Brain pericyte (primary cell): ENCODE measurements at places on chromosomes 7 and 10.

- DNase-seq = no peak
These were observed 37.4 kb upstream of the KDM7A start for GRCh38 chr7:140214075-140214684.

GRCh38 chr10:121302541-121303180, 295.6 kb downstream of the FGFR2 start:
- DNase-seq = no peak

- DNase-seq = no peak
These were observed 14.2 kb upstream of the SVIL start for GRCh38 chr10:29648983-29649268.

DNA sequence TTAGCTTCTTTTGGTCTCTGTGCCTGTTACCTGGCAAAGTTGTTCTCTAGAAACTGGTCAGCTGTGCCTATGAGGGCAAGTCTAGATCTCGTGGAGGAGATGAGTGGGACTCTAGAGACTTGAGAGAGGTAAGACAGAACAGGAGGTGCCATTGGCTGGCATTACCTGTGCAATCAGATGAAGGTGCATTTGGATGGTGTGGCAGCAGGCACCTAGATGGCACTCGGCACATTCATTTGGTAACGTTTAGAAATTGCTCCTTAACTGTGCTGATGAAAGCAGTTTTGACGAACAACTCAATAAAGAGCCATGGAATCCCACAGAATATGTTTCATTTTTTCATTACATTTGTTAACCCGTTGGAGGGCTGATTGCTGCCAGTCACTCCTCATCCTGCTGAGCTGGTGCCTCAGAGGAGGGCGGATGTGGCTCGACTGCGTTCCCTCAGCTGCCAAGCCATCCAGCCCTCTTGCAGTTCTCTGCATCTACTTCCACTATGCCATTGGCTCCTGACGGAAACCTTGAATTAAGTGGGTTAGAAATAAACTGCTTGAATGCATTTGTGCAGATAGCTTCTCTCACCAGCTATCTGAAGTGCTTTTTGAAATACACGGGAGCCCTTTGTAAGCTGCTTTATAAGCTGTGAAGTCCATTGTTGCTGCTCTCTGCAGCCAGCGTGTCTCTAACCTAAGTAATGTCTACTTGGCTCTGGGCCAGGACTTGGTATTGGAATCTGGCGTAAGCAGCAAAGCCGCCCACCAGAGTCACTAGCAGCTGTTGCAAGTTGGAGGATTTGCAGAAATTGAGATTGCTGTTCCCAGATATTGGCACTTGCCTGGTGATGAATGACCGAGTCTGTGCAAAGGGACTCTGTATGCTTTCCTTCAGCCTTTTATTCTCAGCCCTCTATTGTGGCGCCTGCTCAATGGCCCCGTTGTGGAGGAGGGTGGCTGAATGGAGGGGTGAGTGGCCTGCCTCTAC, 87.4 kb downstream of the LRRC4 start:
- no peak for DNase-seq

DNA sequence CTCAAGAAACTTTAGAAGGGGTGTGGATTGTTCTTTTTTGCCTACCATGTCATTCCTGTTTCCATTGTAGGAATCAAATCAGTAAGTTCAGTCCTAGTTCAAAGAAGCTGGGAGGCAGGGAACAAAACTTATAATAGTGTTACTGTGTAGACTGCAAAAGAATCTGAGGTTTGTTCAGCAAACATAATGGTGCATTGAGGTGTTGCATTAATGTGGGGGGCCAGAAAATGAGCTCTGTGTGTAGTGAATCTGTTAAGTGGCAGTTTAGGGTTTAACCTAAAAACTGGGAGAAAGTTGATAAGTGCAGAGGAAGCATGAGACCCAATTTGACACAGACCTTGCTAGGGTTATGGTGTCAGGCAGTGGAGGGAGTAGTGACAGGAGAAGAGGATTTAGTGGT, 197.7 kb downstream of the SUGCT start:
- DNase-seq = no peak

DNA sequence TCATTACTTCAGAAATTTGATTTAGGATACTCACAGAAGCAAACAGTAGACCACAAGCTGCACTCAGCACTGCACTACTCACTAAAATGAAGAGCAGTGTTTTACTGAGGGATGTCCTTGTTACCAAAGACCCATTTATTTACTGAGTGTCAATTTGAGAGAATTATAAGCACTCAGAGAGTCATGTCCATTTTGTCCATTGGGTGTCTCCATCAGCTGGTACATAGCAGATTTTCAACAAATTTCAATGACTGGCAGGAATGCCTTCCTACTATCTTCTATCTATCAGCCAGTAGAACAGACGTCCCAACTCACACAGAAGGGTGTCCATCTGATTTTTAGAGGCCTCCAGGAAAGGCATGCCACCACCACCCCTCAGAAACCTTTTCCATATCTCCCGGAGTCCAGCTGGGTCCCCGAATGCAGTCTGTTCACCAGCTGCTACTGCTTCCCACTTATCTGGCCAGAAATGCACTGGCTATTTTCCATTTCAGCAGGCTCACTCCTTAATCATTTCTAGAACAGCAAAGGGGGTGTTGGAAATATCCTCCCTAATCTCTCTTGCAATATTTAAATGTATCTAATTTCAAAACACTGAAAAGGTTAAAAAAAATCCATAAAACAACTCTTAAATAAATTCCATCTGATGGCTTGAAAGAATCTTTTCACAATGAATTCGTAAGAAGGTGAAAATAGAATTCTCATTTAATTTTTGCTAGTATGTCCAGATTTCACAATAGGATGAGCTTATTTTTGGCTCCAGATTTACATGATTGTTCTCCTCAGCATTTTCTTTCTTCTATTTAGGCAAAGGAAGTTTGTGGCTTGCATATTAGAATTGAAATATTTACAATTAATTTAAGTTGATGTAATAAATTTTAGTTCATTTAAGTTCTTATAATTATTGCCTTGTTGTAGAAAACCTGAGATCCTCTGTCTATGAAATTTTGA, 1164.0 kb upstream of the CELF2 start:
- DNase-seq = no peak

GRCh38 chr7:111264981-111265380, 174.1 kb downstream of the LRRN3 start:
- no peak for DNase-seq

GRCh38 chr7:98903246-98903645, 24.9 kb downstream of the TRRAP start:
- no peak for DNase-seq

- no peak for DNase-seq
These were observed 986 bp downstream of the NRP1 start for GRCh38 chr10:33333260-33334101.

DNA sequence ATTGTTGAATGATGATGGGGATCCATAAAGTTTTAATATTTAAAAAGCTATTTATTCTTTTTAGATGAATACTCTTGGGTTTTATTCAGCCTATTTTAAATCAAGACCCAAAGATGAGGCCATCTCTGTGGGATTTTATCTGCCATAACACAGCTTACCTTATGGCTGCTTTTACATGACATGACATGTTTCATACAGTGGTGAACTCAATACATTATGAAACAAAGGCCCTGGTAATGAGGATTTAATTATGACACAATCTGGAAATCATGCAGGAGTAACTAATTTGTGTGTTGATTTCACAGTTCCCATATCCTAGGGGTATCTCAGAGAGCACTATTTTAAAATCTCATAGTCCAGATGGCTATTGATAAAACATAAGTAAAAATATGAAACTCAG, 661.8 kb upstream of the FZD8 start:
- DNase-seq = no peak

- no peak for DNase-seq
These were observed 133.1 kb downstream of the RAPGEF5 start for GRCh38 chr7:22223807-22224206.

DNA sequence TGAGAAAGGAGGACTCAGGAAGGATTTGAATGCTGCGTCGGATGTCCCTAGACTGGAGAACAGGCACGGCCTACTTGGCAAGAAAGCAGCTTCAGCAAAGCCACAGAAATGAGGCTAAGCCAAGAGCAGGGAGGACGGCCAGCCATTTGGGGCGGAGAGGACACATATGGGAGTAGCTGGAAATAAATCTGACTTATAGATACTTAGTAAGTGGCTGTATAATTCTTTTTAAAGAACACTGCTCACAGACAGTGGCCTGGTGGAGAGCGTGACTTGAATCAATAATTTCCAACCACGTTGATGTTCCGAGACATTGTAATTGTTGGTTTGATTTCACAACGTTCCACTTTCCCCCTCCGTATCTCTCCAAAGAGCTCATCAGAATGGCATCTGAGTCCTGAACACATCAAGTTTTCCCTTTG, 67.7 kb upstream of the JCAD start:
- DNase-seq = no peak

DNA sequence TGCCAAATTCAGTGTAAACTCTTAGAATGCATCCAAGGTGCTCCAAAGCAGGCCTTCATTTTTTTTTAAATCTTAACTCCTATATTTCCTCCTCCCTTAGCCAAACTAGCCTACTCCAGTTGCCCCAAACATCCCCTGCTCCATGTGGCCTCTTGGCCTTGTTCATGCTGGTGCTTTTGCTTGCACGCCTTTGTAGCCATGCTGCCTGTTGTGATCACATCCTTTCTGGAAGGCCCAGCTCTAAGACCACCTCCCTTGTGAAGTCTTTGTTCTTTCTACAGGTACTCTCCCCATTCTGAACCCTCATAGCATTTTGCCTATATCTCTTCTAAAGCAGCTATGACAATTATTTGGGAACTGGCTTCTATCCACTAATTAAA, 375.3 kb upstream of the NFE2L3 start:
- DNase-seq = no peak

DNA sequence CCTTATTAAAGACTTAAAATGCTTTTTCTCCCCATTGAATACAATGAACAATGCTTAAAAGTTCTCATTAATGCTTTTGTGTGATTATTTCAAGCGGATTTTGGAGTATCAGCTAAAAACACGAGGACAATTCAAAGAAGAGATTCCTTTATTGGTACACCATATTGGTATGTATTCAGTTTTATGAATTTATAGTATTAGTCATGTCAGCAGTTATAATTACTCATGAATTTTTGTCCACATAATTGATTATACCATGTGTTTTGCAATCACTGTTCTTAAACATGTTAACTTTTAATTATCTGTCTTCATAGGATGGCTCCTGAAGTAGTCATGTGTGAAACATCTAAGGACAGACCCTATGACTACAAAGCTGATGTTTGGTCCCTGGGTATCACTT, 31.9 kb downstream of the SLK start:
- no peak for DNase-seq

DNA sequence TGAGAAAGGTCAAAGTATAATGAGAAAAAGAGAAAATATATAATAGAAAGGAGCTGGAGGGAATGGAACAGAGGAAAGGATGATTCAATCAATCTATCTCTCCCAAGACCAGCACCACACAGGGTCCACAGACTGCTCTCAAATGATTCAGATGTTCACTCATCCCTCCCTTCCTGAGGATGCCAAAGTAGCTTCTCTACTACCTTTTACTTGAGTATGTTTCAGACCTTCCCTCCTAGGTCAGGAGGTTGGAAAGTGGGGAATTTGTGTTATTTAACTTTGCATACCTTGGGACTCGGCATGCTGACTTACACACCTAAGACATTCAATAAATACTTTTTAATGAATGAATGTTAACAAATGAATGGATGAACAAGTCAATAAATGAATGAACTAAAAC, 30.6 kb downstream of the CPVL start:
- no peak for DNase-seq

- no peak for DNase-seq
These were observed 38.3 kb upstream of the TUBB8 start for GRCh38 chr10:87177-88080.

DNA sequence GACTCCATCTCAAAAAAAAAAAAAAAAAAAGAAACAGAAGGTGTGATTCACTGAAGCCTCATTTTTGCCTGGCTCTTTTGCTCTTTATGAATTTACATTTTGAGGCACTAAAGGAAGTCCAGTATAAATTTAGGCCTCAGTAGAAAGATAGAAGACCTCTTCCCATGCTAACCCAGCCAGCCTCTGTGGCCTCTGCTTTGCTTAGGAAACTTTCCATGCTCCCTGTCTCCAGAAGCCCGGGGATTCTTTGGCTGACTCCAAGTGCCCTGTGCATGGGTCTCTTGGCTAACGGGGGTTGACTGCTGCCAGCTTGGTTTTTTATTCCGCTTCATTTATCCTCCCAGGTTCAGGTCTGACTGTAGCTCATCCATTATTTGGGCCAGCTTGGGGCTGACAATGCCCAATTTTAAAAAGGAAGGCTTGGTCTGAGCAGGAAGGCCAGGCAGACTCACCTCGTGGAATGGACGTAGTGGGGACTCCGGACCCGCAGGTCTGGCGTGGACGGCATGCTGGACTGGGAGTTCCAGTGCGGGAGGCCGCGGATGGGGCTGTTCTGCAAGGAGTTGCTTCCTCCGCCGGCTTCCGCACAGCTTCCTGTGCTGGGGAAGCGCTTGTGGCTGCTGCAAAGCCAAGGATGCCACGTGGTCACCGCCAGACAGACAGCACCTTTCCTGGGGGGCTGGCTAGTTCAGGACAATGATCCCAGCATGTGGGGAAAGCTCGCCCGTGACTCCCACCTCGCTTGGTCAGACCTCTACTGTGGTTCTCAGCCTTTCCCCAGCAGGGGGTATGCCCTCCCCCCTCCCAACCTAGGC, 72.3 kb downstream of the PRPF18 start:
- DNase-seq = no peak
